Mammary epithelial cell (primary cell): ENCODE measurements at places on chromosomes 5 and 9. TPM values are rescaled to one million over a fixed set of nuclear protein-coding genes. Genes with fewer than 3 reads are reported as not detected.

Gene EFCAB9
- not detected in 2 replicates for total RNA-seq

- DNase-seq: no peak
These were observed 138.0 kb downstream of the TAF11L14 start for GRCh38 chr5:17772232-17772631.

DNA sequence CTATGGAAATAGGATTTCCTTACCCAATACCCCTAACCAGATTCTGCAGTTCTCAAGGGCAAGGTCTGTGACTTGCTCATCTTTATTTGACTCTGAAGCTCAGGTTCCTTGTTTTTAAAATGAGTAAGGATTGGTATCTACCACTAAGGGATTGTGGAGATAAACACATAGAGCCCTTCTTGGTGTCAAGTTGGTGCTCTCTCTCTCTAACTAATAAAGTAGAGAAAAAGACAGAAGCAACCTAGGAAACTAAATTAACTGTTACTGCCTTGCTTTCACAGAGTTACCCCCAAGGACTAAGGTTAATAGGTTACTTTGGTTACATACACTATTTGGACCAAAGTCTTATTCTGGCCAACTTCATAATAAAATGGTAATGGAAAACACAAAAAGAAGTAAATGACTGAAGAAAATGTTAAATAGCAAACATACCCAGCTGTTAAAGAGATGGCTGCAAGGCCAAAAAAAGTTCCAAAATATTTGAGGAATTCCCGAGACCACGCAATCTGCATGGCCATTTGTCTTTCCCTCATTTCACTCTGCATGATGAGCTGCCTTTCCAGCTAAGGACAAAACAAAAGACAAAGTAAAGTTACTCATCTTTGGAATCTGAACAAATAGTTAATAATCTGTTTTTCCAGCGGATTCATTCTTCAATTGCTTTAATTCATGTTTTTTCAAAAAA, 21.8 kb upstream of the RLN1 start:
- no peak for DNase-seq

GRCh38 chr5:107772418-107773310, 101.9 kb upstream of the EFNA5 start:
- no peak for DNase-seq

Gene IRX2
- 69.0 TPM for total RNA-seq

Gene IL5
- total RNA-seq: not detected

DNA sequence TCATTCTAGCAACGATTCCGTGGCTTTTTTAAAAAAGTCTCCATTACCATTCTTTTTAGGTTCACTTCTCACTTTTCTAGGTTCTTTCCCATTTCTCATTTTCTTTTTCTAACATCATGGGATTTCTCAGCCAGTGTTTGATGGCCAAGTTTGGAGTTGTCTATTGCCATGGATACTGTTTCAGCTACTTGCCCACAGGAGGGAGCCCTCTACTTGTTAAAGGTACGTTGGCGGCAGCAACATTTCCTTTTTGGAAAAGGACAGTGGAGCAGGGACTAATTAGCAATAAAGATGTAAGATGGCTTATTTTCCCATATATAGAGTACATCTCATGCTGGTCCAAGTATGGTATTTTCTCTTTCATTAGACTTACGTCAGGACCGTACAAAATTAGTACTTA, 2257.5 kb upstream of the C9orf72 start:
- peak; percentile 37 for DNase-seq

- DNase-seq: no peak
These were observed 27.6 kb upstream of the TCF7 start for GRCh38 chr5:134086943-134087305.

Gene TLX3
- total RNA-seq: not detected in 2 replicates

DNA sequence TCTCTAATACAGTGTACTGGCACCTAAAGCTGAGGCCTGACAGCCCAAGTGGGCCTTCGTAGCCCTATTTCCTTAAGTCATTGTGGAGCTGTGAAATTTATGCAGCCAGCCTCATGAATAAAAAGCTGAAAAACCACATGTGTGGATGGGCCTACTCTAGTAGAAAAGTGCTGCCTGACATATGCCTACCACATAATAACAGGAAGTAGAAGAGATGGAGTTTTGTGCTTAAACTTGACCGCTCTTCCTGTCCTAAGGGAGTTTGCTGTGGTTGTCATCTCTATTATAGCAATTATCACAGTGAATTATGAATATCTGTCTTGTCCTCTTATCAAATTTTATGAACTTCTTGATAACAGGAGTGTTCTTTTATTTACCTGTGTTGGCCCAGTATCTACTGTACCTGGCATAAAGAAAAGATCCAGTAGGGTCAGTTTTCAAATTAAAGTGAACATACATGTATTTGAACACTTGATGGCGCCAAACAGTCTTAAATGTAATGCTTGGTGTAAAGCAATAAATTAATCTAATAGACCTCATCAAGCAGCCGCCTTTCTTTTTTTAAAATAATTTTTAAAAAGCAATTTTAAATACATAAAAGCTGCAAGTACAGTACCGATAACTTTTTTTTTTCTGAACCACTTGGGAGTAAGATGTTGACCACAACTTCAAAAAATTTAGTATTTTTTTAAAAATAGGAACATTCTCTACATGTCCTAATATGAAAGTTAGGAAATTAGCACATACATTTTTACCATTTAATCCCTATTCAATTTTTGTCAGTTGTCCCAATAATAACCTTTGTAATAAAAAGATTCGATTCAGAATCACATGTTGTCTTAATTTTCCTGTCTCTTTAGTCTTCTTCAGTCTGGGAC, 51.0 kb downstream of the FKTN start:
- DNase-seq: peak; percentile 34

DNA sequence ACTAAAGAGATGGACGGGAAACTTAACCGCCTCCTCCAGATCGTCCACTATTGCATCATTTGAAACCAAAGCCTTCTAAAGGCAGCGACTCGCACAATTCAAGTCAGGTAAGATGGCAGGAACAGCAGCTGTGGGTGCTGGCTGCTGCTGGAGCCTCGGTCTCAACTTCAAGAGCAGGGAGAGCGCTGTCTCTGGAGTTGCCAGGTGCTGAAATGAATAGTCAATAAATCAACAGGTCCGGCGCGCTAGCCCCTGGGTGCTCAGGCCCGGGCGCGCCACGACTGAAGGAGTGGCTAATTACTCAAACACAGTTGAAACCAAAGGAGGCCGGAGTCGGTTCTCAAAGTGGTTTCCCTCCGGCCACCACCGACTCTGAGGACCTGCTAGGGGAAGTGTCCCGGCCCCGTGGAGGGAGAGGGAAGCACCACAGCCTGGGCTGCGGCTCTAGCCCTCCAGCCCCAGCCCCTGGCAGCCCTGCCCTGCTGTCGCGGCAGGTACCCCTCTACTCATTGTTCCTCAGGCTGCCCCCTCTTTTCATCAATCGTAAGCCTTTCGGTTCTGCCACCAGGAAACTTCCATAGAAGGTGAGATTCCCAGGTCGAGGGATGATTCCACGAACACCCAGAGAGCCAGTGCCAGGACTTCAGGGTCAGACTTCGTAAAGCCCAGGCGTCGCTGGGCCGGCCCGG, 804 bp downstream of the TTC39B start:
- peak; percentile 89 for DNase-seq

- no peak for DNase-seq
These were observed 189.3 kb upstream of the CTNND2 start for GRCh38 chr5:12093586-12093985.

DNA sequence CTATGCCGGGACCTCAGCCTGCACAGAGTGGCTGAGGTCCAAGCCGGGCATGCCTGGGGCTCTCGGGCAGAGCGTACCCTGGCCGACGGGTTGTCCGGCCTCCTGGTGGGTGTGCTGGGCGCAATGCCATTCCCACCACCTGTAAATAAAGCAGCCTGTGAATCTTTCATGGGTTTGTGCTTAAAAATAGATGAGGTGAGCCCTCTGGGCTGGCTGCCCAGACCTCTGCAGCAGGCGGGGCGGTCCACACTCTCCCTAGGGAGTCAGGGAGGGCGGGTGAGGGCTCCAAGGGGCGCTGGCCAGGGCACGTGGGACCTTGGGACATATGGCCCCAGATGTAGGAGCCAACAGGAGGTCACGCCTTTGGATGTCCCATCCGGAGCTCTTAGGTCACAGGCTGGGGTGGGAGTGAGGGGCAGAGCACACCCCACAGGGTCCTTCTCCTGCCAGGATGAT, 3.6 kb upstream of the AGPAT2 start:
- DNase-seq: no peak

GRCh38 chr5:115657125-115657880, 31.5 kb upstream of the TMED7 start:
- DNase-seq: peak; percentile 11

GRCh38 chr5:137415231-137415681, 83.9 kb downstream of the SPOCK1 start:
- peak; percentile 75 for DNase-seq

Gene HDAC3
- 57.7 TPM for total RNA-seq

GRCh38 chr9:19683715-19684114, 105.1 kb downstream of the SLC24A2 start:
- no peak for DNase-seq

GRCh38 chr5:80059354-80059980, 24.3 kb downstream of the THBS4 start:
- no peak for DNase-seq

GRCh38 chr5:122008061-122008460, 46.3 kb downstream of the SRFBP1 start:
- no peak for DNase-seq

DNA sequence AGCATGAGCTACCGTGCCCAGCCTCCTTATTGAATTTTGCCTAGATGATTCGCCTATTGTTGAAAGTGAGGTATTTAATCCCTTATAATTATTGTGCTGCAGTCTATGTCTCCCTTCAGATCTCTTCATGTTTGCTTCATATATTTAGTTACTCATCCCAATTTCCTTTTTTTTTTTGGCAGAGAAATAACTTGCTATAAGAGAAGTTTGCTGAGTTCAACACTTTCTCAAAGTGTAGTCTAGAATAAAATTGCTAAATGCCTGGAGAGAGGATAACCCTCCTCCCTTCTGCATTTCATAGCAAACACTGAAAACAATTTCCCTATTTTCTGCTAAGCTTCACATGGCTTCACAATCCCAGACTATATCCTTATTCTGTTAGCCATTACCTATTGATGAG, 136.6 kb upstream of the CD180 start:
- DNase-seq: no peak

Gene FOXB2
- total RNA-seq: not detected

Gene PFDN1
- total RNA-seq: 65.0 and 82.1 TPM in 2 replicates

GRCh38 chr5:141982626-141983025, 13.7 kb downstream of the RNF14 start:
- no peak for DNase-seq

DNA sequence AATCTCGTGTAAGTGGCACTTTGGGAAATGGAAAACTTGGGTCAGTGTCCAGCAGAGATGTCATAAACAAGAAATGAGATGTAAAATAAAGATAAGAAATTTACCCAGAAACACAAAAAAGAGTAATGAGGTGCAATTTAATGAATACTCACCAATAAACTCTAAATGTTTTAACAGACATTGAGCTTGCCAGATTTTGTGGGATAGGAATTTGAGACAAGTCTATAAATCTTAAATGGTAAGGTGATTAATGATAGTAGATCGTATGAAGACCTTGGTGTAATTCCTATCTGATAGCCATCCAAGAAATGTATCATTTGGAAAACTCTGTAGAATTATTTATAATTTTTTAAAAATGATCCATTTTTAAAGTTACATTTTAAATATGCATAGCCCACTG, 682.4 kb downstream of the MAT2B start:
- no peak for DNase-seq

- no peak for DNase-seq
These were observed 8.5 kb downstream of the POLR3G start for GRCh38 chr5:90483206-90483605.

- DNase-seq: no peak
These were observed 12.1 kb upstream of the HAUS6 start for GRCh38 chr9:19114680-19115270.

Gene USP20
- 10.2 TPM for total RNA-seq

Gene DMRT3
- total RNA-seq: not detected

DNA sequence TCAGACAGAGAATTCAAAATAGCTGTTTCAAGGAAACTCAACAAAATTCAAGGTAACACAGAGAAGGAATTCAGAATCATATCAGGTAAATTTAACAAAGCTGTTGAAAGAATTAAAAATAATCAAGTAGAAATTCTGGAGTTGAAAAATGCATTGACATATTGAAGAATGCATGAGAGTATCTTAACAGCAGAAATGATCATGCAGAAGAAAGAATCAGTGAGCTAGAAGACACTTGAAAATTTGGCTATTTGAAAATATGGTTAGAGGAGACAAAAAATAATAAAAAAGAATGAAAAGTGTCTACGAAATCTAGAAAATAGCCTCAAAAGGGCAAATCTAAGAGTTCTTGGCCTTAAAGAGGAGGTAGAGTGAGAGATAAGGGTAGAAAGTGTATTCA, 22.9 kb downstream of the LMBRD2 start:
- DNase-seq: no peak

DNA sequence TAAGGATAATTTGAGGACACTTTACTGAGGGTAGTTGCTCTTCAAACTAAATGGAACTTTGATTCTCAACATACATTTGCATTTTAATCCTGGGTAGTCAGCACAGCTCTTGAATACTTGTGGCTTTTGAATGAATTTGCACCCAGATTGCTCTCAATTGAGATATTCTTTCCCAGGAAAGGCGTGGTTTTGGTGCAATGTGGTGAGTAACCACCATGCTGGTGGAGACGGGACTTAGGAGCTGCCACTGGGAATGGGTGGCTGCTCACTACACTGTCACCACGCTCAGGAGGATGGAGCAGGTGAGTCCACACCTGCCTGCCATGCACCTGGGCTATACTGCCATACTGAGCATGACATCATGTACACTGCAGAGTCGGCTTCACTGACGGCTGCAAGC, 99.2 kb downstream of the IRX1 start:
- peak; percentile 93 for DNase-seq

Gene SPINK6
- total RNA-seq: 4.3 and 10.8 TPM in 2 replicates
